NCI-H1694 (cell line): ENCODE measurements at places on chromosomes 3 and 15.

- DNase-seq = no peak
Observed at GRCh38 chr3:141979050-141979671, 102.7 kb downstream of the ATP1B3 start.

DNA sequence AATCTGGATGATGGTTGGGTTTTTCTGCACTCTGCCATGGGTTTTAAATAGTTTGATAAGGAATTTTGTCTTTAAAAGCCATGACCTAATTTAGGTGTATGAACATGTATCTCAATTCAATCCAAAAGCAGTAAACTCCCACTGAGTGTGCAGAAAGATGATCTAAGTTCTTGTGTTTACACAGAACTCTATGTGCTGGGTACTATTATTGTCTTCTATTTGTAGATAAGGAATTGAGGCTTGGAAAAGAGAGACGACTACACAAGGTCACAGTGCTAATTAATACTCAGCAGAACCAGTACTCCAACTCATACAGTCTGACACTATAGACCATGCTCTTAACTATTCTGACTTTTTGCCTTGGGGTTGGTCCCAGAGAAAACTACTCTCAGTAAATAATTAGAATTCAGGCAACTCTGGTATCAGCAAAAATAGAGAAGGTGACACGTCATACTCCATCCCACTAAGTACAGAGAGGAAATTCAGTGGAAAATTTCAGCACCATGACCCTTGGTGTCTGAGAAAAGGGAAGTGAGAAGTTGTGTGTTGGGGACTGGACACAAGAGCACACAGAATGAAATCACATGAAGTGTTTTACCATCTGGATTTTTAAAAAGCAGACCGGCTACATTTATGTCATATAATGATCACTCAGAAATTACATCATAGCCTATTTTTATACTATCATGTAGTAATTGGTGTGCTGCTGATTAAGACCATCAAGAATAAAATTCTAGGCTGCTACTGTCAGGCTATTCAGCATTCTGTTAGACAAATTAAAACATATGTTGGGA, 18.3 kb upstream of the MYH15 start:
- no peak for DNase-seq

GRCh38 chr3:58693940-58694850, 27.6 kb upstream of the FAM3D start:
- no peak for DNase-seq

DNA sequence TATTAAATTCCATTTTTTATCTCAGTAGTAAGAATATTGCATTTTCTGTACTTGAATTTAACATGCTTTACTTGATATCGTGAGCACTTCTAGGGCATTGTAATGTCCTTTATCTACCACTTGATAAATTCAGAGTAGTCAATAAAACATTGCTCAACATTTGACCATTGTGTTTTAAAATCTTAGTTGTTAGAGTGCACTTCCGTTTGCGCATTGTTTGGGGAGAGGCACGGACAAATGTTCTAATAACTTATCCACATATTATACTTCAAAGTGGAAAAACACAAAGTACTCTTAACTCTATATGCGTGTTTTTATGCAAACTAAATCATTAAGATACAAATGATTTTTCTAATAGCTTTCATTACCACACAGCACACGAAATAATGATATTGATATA, 419 bp downstream of the FAM227B start:
- no peak for DNase-seq

DNA sequence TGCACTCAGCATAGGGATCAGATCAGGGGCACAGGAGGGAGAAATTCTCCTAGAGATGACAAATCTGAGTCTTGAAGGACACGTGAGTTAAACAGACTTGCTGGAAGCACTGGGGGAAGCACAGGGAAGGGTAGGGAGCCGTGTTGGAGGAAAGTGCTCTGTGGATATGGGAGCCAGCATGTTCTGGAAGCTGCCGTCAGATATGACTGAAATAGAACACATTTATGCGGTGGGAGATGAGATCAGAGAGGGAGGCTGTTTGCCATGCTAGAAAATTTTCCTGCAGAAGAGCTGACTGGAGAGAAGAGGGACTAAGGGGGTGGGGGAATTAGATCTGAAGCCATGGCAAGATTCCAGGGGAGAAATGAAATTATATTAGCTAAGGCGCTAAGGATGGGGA, 1.8 kb downstream of the TAMM41 start:
- no peak for DNase-seq
